ENCODE measurements at places on chromosomes 16 and 17.
A peak's percentile ranks its signal among the peaks of the same experiment; 100 is the strongest.

- DNase-seq: peak; percentile 48
Observed at GRCh38 chr17:83079352-83079747, at the start of gene METRNL. Gene METRNL (plus strand): TSS chr17:83079609. CDS start chr17:83079816, 207 bp downstream.

DNA sequence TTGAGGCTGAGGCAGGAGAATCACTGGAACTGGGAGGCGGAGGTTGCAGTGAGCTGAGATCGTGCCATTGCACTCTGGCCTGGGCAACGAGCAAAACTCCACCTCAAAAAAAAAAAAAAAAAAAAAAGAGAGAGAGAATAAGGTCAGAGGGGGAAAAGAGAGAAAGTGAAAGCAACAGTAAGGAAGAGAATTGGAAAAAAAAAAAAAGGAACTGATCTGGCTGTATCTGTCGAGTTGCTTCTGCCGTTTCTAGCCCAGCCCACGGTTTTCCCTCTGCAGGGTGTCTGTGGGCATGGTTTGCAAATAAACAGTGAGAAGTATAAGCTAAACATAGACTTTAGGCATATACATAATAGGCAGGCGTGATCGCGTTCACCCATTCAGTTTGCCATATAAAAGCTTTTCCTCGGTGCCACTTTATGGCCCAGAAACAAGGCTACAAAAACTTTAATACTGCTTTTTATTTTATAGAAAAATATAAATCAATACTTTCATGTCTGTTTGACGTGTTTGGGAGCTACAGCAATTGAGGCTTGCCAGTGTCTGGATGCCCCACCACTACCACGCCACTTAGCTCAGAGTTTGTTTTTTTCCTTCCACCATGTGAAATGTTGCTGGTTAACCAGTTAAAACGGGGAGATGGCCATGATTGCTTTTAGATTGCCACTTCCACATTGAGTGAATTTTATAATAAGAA lies 436.7 kb downstream of the MAF start:
- DNase-seq: no peak

DNA sequence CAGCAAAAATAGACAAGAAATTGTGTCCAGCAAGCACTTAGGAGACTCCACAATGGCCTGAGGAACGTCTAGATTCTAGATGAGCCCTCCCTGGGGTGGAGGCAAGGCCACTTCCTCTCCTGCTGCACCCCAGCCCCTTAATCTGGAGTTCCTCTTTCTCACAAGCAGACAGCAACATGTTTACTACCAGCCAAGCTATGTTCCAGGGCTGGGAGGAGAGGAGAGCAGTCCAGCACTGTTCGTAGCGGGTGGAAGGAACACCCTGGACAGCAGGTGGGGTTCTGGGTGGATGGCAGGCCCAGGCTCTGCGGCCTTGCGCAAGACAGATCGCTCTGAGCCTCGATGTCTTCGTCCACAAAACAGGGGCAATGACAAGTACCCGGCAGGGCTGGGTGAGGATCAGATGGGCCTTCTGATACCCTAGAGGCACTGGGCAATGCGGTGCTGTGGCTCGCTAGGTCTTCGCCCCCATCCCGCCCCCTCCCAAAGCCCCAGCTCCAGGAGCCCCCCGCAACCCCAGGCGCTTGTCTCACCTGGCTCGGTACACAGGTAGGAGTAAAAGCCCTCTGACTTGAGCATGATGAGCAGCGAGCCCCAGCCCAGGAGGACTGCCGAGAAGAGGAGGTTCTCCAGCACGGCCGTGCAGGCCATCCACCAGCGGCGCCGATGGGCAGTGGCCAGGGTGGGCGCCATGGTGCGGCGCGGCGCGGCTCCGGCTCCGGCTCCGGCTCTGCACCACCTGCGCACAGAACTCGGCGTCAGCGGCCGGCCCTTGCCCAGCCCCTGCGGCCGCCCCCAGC lies 1.3 kb downstream of the SLC43A2 start:
- DNase-seq: no peak

- peak; percentile 6 for DNase-seq
Observed at GRCh38 chr17:17125136-17126084, 80.7 kb downstream of the PLD6 start.

- DNase-seq: no peak
Observed at GRCh38 chr17:67992548-67993152, 3.6 kb downstream of the C17orf58 start.

DNA sequence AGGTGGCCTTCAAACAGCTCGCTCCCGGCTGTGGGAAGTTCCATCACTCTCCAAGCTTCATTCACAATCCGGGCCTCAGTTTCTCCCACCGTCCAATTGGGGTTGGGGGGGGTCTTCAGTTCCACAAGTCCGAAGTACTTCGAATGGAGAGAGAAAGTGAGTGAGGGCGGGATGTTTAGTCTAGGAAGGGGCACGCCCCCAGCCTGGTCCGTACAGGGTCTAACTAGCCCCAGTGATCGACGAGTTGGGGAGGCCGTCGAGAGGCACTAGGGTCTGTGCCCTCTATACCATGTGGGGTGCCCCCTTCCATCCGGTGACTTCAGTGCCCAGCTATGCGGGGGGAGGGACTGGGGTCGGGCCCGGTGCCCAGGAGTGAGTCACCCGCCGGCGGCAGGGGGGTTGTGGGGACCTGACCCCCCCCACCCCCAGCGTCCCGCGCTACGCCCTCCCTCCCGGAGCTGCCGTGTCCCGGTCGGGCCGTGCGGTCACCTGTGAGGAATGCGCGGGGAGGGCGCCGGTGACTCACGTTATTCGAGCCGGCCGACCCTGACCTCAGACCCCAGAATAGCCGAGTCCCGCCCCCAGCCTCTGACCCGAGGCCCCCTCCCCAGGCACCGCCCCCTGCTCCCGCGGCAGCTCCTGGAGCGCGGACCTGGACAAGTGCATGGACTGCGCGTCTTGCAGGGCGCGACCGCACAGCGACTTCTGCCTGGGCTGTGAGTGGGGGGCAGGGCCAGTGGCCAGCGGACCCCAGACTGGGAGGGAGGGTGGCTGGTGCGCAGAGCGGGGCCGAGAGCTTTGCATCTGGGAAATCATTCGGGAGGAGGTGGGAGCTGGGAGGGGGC lies 658 bp downstream of the TNFRSF12A start:
- peak; percentile 55 for DNase-seq

DNA sequence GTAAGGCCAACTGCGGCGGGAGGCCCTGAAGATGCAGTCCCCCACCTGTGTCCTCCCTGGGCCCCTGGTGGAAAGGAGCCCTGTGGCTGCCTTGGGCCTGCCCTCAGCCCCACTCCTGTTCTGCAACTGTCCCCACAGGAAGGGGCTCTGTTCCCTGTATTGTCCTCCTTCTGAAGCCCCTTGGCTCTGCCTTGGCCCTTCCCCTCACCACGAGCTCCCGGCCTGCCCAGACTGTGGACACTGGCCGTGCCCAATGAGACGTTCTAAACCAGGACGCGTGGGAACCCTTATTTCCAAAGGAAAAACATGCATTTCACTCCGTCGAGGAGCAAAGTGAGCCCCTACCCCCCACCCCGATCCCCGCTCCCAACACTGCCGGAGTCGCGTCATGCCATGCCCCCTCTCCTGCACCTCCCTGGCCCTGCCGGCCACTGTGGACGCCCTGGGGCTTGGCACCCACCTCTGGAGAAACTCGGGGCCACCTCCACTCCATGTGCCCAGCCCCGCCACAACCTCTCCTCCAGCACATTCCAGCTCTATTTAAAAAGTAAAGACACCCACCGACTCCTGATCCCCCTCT lies 13.5 kb upstream of the PNPO start:
- DNase-seq: no peak

DNA sequence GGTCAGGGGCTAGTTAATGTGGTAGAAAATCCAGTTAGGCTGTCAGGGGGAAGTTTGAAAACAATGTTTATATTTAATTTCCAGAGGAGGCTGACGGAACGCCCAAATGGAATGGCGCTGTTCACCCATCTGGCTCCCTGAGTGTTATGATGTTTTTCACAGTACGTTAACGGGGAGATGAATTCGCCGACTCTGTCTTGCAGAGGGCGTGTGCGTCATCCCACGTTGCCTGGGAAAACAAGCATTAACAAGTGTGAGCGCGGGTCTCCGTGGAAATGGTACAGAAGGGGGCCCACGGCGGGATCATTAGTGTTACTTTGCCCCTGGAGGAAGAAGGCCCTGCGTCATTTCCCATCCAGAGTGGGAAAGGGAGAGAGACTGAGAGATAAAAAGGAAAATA lies 29.6 kb downstream of the RGS9 start:
- DNase-seq: no peak

- peak; percentile 17 for DNase-seq
Observed at GRCh38 chr16:56600398-56600999, 7.9 kb upstream of the MT2A start.

DNA sequence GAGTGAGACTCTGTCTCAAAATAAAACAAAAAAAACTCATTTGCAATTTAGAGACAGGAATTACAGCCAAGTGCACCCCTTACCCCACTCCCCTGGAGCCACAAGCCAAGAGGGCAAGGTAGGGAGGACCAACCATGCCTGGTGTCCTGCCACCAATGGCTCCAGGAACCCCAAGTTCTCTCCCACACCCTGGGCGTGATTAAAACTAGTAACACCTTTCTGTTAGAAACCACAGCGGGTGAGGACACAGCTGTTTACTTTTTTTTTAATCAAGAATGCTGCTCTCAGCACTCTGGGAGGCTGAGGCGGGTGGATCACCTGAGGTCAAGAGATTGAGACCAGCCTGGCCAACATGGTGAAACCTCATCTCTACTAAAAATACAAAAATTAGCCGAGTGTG lies 38.1 kb downstream of the ANKRD11 start:
- no peak for DNase-seq

DNA sequence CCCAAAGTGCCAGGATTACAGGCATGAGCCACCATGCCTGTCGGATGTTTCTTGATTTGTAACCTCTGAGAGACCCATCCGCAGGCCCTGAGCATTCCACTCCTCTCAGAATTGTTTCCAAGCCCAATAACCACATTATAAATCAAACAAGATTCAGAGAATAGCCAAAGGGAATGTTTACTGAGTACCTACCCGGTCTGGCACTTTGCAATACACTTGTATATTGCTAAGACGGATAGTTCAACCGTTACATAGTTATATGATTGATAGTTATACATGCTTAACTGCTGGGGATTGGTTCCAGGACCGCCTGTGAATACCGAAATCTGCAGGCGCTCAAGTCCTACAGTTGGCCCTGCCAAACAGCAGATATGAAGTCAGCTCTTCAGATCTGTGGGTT lies 3.0 kb upstream of the KAT8 start:
- DNase-seq: no peak

DNA sequence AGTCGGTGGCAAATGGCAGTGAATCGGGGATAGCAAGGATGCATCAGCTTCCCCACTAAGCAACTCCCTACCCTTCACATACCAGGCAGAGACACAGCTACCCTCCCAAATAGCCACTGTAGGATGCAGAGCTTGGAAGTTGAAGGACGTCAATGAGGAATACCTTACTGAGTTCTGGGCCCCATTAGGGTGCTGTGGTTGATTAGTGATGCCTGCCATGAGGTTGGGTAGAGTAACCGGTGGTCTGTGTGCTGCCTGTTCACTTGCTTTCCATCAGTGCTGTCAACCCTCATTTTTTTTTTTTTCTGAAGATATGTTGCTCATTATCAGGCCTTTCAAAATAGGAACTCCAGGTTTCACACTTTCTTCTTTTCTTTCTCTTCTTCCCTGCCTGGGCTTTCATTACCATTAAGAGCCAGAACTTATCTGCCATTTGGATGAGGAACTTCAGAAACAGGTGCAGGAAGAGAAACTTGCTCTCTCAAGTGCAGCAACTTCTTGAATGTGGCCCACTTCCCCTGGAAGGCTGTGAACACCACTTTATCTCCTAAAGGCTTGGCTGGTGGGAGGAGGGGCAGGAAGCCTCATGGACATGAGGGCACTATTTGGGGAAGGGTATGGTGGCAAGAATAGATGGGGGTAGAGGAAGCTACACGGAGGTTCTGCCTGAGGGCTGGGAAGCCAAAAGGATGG lies 183.5 kb downstream of the NTN1 start:
- no peak for DNase-seq

DNA sequence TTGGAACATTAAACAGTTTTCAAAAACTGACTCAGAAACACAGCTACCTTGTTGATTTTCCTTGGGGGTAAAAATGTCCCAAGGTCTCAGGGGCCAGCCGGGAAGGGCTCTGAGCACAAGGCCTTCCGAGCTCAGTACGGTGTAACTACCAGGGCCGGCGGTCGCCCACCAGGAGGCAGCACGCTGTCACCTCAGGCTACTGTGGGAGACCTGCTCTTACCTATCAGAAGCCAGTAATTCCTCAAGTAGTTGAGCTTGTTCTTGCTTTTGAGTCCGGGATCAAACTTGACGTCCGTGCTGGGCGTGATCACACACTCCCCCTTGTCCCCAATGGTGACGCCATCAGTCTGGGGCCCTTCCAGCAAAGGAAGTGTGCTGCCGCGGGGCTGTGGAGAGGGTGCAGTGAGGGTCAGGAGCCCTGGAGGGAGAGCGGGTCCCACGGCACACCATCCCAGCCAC lies 43.4 kb upstream of the ICAM2 start:
- DNase-seq: peak; percentile 30

GRCh38 chr16:70730031-70730430 lies 44.2 kb upstream of the MTSS2 start:
- DNase-seq: no peak

DNA sequence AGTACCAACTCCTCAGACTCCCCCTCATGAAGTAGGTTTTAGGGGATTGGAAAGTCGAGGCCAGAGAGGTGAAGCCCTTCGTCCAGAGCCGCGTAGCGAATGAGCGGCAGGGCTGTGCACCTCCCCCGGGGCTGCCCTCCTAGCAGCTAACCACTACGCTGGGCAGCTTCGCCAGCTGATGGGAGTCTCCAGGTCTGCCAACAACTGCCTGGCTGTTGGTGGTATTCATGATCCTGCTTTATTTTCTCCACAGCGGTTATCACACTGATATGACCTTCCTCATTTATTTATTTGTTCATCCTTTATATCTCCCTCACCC lies 773 bp upstream of the NETO2 start:
- no peak for DNase-seq

- no peak for DNase-seq
Observed at GRCh38 chr17:29623283-29623647, 553 bp upstream of the CORO6 start.

DNA sequence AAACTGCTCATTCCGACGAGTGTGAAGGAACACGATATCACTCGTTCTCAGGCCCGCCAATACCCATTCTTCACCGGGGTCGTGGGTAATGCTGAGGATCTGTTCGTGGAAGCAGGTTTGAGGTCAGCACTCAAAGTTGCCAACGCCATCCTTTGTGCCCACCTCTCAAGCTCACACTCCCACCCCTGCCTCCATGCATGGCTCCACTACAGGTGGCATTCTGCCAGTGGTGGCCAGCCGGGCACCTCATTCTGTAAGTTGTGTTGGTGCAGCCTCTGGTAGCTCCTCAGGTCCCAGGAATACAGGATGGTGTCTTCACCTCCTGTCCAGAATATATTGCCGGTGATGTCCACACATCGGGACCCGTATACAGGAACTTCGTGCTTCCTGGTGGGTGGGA lies 10.7 kb downstream of the TLE7 start:
- no peak for DNase-seq

- no peak for DNase-seq
Observed at GRCh38 chr16:62036101-62036801, at the start of gene CDH8. Gene CDH8 (minus strand): TSS chr16:62036438. CDS start chr16:62021403, 15,035 bp downstream.

GRCh38 chr17:7293159-7293558 lies 1.3 kb downstream of the YBX2 start:
- DNase-seq: no peak

DNA sequence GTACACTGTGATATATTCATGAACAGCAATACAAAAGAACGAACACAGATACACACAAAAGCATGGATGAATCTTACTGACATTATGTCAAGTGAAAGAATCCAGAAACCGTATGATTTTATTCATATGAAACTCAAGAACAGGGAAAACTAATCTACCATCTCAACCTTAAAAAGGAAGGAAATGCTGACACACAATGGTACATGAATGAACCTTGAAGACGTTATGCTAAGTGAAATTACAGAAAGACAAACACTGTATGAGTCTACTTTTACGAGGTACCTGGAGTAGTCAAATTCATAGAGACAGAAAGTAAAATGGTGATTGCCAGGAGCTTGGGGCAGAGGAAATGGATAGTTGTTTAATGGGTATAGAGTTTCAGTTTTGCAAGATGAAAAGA lies 8.7 kb upstream of the PRKCB start:
- DNase-seq: no peak
